ENCODE measurements at places on chromosomes 4 and X. TPM values are rescaled to one million over a fixed set of nuclear protein-coding genes. Genes with fewer than 3 reads are reported as not detected.

Gene LNX1
- 22.6 TPM for total RNA-seq

Gene CENPVL1
- total RNA-seq = not detected

Gene TMA16
- 28.2 TPM for total RNA-seq

Gene AKAP14
- total RNA-seq = not detected

Gene AMER1
- 3.7 TPM for total RNA-seq

Gene HERC5
- 5.0 TPM for total RNA-seq

Gene CNGA2
- total RNA-seq = not detected

Gene SSX3
- not detected for total RNA-seq

Gene CT45A10
- not detected for total RNA-seq

DNA sequence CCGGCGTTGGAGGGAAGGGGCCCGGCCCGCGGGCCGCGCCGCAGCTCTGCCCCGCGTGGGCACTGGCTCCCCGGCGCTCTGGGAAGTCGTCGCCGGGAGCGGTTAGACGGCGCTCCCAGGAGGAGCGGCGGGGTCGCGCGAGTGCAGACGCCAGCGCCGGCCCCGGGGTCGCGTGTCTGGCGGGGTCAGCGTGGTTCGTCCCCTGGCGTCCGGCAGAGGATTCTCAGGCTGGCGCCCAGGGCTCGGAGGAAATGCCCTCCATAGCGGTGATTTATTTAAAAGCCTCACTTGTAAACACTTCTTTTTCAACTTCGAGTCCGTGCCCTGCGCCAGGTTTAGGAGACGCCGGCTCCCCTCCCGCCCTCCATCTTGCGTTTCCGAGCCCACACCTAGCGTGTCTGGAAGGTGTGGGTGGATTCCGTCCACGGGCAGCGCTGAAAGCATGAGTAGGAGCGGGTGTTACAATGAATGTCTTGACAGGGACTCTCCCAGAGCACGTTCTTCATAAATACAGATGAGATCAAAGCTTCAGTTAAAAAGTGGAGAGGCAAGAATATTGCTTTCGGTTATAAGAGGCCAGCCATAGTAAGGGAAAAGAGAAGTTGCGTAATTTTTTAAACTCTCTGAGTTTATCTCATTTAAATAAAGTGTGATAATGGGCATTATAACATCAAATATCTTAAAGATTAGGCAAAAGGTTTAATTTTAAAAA is 692 bp downstream of the FAM241A start:
- H3K27me3 ChIP-seq = no peaks in the 10 kb centered on the region
- H3K27ac ChIP-seq = peak overlapping the region; percentile 90
- no peaks in the 10 kb centered on the region for H3K36me3 ChIP-seq

- H3K27ac ChIP-seq = no peak overlapping the region
- H3K36me3 ChIP-seq = no peaks in the 10 kb centered on the region
- H3K4me3 ChIP-seq = no peak overlapping the region
- no peaks in the 10 kb centered on the region for H3K27me3 ChIP-seq
- no peaks in the 10 kb centered on the region for H3K4me1 ChIP-seq
These were observed 59.6 kb downstream of the DCX start for GRCh38 chrX:111352424-111352823.

DNA sequence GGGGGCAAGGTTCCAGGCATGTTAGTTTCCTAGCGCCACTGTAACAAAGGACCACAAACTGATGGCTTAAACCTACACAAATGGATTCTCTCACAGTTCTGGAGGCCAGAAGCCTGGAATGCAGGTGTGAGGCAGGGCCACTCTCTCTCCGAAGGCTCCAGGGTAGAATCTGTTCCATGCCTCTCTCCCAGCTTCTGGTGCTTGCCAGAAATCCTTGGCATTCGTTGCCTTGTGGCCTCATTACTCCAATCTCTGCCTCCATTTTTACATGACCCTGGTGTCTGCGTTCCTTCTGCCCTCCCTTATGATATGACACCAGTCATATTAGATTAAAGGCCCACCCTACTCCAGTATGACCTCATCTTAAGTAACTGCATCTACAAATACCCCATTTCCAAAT is 39.6 kb downstream of the CLDN34 start:
- no peaks in the 10 kb centered on the region for H3K36me3 ChIP-seq
- H3K4me3 ChIP-seq = no peak overlapping the region
- no peaks in the 10 kb centered on the region for H3K4me1 ChIP-seq
- no peak for DNase-seq
- peaks cover 5% of the 10 kb centered on the region for H3K27me3 ChIP-seq

DNA sequence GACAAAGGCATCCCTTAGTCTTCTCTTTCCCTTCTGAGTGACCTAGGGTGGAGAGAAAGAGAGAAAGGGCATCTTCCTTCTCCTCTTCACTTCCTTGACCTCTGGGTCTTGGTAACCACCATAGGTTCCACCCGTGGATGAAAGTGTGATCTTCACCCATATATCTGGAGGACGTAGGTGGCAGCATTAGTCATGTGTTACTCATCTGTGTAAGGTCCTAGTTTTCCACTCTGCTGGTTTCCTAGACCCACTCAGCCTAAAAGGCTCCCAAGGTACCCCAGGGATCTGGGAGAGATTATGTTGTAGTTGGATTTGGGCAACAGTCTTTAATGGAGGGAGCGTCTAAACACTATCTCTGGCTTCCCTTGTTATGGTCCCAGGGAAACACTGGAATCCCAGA is 45.5 kb upstream of the RAB9B start:
- no peak overlapping the region for H3K4me3 ChIP-seq
- no peaks in the 10 kb centered on the region for H3K36me3 ChIP-seq
- peaks cover 26% of the 10 kb centered on the region for H3K27me3 ChIP-seq
- DNase-seq = no peak

GRCh38 chr4:76194325-76194724 is 19.3 kb downstream of the SCARB2 start:
- H3K4me3 ChIP-seq = no peak overlapping the region
- peak overlapping the region; percentile 77 for H3K27ac ChIP-seq
- no peaks in the 10 kb centered on the region for H3K36me3 ChIP-seq
- peaks cover 24% of the 10 kb centered on the region for H3K4me1 ChIP-seq

DNA sequence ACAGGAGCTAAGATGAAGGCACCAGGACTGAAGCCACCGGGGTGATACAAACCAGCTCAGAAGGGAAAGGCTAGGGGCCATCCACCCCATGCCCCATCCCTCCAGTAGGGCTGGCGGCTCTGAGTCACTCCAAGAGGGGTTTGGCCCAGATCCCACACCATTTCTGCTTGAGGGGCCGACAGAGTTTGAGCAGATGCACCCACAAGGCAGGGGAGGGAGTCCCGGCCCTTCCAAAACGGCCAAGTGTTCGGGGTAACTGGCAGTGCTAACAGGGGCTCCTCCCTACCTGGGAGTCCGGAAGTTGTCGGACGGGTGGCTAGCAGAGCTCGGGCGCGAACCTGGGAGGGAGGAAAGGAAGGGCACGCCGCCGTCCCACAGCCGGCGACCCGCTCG is 412 bp downstream of the SLC10A3 start:
- DNase-seq = no peak
- peaks cover 7% of the 10 kb centered on the region for H3K4me1 ChIP-seq
- H3K27me3 ChIP-seq = no peaks in the 10 kb centered on the region
- peak overlapping the region; percentile 59 for H3K4me3 ChIP-seq
- peak overlapping the region; percentile 99 for H3K27ac ChIP-seq

- no peak for DNase-seq
- no peaks in the 10 kb centered on the region for H3K27me3 ChIP-seq
- no peak overlapping the region for H3K27ac ChIP-seq
- H3K4me3 ChIP-seq = no peak overlapping the region
- no peaks in the 10 kb centered on the region for H3K4me1 ChIP-seq
These were observed 931.7 kb downstream of the CENPC start for GRCh38 chr4:66613591-66613990.

GRCh38 chrX:136975684-136976470 is 57.9 kb downstream of the GPR101 start:
- no peak for DNase-seq
- H3K4me3 ChIP-seq = no peak overlapping the region
- H3K27ac ChIP-seq = no peak overlapping the region
- no peaks in the 10 kb centered on the region for H3K36me3 ChIP-seq

- no peak overlapping the region for H3K27ac ChIP-seq
- no peaks in the 10 kb centered on the region for H3K4me1 ChIP-seq
- no peaks in the 10 kb centered on the region for H3K27me3 ChIP-seq
- no peaks in the 10 kb centered on the region for H3K36me3 ChIP-seq
These were observed 64.5 kb downstream of the SMC1A start for GRCh38 chrX:53357799-53358530.

DNA sequence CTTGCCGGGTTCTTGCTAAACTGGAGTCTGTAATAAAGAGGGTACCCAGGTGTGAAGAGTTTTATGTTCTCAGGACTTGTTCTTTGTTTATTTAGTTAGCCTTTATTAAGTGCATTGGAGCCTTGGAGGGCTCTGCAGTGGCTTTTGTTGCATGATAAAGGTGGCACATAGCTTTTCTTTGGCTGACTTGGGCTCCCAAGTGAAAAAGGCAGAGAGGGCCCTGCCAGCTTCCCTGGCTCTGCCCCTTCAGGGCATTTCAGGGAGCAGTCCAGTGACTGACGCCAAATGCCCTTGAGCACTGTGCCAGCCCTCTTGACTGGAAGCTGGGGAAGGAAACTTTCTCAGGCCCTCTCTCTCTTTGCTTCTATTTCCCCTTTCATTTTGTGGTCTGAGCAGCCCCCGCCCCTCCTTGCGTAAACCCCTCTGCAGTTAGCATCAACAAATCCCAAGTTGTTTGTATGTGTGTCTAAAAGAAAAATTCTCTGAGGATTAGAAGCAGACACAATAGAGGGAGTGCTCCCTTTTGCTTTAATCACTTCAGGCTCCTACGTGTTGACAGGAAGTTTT is 152.2 kb downstream of the NHS start:
- no peak for DNase-seq
- no peak overlapping the region for H3K4me3 ChIP-seq
- no peaks in the 10 kb centered on the region for H3K36me3 ChIP-seq
- no peaks in the 10 kb centered on the region for H3K4me1 ChIP-seq
- H3K27ac ChIP-seq = no peak overlapping the region

DNA sequence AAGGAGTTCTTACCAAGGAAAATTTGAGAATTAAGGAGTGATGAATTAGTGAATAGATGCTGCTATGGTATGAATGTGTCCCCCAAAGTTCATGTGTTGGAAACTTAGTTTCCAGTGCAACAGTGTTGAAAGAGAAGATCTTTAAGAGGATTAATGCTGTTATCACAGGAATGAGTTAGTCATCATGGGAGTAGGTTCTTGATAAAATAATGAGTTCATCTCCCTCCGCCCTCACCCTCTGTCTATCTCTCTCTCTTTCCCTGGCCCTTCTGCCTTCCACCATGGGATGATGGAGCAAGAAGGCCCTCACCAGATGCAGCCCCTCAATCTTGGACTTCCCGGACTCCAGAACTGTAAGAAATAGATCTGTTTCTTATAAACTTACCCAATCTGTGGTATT is 38.3 kb upstream of the KLHL8 start:
- H3K27me3 ChIP-seq = no peaks in the 10 kb centered on the region
- DNase-seq = no peak
- no peak overlapping the region for H3K4me3 ChIP-seq
- H3K36me3 ChIP-seq = no peaks in the 10 kb centered on the region
- no peak overlapping the region for H3K27ac ChIP-seq

- H3K27ac ChIP-seq = no peak overlapping the region
- DNase-seq = no peak
- no peaks in the 10 kb centered on the region for H3K27me3 ChIP-seq
- H3K4me3 ChIP-seq = no peak overlapping the region
These were observed 30.3 kb downstream of the ABLIM2 start for GRCh38 chr4:8128100-8128856.

All from breast epithelium (tissue), 4 donors.